SJCRH30 (cell line): ENCODE measurements at places on chromosomes 7 and 10. TPM values are rescaled to one million over a fixed set of nuclear protein-coding genes. Genes with fewer than 3 reads are reported as not detected.

DNA sequence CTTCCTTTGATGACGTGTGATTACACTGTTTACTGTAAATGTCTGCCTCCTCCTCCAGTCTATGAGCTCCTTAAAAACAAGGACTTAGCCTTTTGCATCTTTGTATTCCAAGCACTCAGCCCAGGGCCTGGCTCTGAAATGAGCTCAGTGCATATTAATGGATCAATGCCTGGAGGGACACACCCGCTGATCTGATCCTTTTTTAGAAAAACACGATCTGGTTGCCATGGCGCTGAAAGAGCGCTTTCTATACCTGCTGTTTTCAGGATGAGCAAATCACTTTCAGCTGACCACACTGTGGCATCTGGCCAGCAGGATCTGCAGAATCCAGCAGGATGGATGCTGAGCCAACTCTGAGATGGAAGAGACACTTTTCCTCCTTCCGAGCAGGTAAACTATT lies 37.8 kb upstream of the GARS1 start:
- DNase-seq, result peak; percentile 20

DNA sequence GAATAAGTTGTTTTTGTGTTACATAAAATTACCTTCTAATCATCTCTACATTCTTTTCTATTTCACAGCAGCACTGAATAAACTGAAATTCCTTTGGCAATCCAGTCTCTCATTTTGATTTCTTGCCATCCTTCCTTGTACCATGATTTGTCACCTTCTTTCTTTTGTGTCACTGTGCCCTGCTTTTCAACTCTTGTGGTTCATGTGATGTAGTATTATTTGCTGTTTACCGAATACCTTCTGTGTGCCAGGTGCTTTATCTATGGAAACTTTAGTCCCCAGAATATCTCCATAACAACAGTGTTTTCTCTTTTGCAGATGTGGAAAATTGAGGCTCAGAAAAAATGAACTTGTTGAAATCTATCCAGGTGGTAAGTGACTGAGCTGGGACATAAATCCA lies 220.3 kb downstream of the STK31 start:
- no peak for DNase-seq

- peak; percentile 12 for DNase-seq
Observed at GRCh38 chr10:15141136-15142054, 27.1 kb downstream of the NMT2 start.

- DNase-seq, result no peak
Observed at GRCh38 chr10:133421336-133422222, 2.8 kb downstream of the SPRN start.

DNA sequence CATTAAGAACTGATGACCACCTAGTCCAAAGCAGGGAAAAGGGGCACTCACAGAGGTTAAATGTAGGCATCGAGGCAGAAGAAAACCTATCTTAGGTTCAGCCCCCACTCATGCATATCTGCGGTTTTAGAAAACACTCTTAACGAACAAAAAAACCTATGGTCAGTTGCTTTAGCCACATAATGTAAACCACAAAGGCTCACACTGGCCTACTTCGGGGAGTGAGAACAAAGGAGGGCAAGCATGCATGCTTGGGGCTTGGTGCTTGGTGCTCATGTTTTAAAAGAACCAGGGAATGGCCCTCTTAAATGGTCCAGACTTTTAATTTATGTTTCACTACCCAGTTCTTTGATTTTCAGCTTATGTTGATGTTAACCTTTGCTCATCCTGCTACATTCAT lies 14.2 kb downstream of the INSYN2A start:
- DNase-seq, result no peak

- no peak for DNase-seq
Observed at GRCh38 chr7:6205971-6206660, 66.3 kb downstream of the CYTH3 start.

DNA sequence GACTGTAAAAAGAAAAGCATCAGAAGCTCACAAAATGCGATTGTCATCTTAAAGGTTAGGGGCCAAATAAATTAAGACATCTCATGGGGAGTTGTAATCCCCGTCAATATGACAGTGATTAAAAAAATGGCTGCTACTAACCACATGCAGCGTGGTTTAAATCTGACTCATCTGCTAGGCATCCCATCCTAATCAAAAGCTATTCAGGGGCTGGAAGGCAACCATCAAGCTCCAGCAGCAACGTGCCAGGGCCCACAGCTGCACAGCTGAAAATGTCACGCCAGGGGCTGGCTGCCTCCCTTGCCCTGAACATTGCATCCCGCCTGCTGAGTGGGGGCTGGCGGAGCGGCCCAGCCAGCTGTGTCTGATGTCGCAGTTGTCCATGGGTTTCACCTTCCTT lies 66.3 kb upstream of the FRMD4A start:
- DNase-seq, result peak; percentile 92

Gene SLF2
- 217 and 257 TPM in 2 replicates for total RNA-seq

GRCh38 chr7:74396993-74397392 lies 56.7 kb upstream of the GTF2IRD1 start:
- no peak for DNase-seq

Gene LDB3
- 0.53 and 0.59 TPM in 2 replicates for total RNA-seq

Gene FGFBP3
- 0.53 and 0.73 TPM in 2 replicates for total RNA-seq

- no peak for DNase-seq
Observed at GRCh38 chr7:155256761-155257481, 40.8 kb upstream of the INSIG1 start.

DNA sequence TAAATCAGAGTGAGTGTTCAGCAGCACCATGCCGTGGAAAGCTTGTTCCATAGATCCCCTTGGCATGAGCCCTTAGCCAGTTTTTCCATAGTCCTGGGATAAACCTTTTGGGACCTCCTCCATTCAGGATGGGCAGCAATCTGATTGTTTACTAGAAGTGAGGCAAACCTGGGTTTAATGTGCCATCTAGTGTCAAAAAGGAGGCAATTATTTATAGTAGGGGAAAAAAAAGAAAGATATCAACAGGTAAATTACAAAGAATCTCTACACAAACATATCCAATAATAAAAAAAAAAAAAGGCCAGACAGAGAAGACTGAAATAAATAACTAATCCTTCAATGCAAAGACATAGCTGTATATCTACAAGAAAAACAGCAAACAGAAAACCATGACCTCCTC lies 229.0 kb upstream of the STK17A start:
- DNase-seq, result no peak

Gene WNT8B
- not detected in 2 replicates for total RNA-seq

Gene TBXAS1
- 2.9 and 3.2 TPM in 2 replicates for total RNA-seq

DNA sequence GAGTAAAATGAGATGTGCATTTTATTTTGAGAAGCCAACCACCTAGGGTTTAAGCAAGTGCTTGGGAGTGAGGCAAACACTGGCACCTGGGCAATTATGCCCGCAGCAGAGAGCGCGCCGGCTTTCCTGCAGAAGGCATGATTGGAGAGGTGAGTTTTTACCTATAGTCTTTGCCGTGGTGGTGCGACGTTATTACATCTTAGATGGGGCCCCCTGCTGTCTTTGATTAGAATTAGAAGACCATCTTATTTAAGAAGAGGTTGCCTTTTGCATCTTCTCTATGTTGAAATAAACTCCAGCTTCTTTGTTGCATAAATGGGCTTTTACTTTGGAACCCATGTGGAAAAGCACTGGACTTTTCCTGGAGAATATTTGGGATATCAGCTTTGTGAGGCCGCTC lies 409.5 kb downstream of the GLRX3 start:
- DNase-seq, result no peak

Gene GDF2
- not detected in 2 replicates for total RNA-seq

DNA sequence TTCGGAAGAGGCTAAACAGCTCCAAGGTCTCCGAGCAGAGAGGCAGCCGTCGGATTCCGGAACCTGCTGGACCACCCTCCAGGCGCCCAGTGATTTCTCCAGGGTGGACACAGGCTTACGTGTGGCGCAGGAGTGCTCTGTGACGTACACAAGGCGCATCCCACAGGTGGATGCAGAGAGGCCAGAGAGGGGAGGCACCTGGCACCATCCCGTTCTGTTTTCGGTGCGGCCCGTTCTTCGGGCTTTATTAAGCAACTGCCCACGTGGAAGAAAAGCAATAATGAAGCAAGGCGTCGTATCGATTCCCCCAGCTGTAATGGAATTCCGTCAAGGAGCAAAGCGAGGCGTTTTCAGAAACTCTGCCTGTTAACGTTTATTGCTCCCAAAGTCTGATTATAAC lies 163.6 kb downstream of the PTPRN2 start:
- DNase-seq, result no peak

Gene DNTT
- total RNA-seq, result not detected in 2 replicates

DNA sequence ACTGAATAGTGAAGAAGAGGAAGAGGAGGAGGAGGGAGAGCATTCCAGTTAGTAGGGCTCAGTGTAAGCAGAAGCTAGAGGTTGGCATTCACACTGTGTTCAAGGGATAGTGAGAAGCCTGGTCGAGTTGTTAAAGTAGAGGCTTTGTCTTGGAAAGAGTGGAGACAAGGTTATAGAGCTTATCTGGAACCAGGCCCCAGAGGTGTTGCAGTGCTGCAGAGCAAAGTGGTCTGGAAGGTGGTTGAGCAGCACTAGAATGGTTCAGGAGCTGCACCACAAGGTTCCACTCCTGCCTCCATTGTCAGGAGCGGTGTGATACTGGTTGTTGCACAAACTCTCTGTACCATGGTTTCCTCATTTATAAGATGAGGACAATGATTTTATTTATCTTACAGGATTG lies 8.8 kb upstream of the PCGF5 start:
- no peak for DNase-seq

DNA sequence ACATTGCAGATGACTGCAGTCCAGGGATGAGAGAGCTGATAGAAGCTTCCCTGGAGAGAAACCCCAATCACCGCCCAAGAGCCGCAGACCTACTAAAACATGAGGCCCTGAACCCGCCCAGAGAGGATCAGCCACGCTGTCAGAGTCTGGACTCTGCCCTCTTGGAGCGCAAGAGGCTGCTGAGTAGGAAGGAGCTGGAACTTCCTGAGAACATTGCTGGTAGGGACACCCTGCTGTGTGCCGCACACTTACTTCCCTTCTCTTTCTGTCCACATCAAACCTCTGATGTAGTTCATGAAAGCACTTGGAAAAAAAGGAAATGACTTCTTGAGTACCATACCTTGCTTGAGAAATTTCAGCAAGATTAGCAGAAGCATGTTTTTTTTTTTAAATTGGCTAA lies 25.3 kb downstream of the MAP3K8 start:
- no peak for DNase-seq

DNA sequence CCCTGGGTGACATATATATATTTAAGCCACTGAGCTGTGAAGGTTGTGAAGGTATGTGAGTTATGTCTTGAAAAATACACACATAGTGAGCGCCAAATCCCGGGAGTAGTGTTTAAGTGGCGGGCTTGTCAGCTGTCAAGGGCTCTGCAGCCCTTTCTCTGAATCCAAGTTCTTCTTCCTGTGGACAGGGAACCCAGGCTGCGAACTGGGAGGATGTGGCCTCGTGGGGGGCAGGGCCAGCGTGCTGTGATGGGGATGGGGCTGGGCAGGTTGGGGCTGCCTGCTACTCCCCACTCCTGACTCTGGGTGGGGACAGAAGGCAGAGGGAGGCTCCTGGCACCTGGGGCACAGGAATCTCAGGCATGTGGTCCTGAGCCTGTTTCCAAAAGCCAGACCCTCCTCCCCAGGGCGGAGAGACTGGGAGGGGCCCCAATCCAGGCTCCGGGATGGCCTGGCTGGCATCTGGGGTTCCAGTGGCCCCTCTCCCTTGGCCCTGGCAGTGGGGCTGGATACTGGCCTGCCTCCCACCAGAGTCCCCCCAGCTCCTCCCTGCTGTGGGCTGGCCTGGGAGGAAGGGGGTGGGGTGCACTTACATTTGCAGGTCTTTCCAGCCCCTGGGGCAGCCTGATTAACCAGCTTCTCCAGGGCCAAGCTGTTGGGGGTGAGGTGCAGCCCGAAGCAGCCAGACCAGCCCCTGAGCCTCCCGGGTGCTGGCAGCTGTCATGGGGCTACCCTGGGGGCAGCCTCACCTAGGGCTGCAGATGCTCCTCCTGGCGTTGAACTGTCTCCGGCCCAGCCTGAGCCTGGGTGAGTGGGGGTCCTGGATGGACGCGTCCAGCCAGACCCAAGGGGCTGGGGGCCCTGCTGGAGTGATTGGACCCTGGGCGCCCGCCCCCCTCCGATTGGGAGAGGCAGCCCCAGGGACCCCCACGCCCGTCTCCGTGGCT lies at the start of gene UPK3B:
UPK3B (plus strand) TSS at position 622 of the 947 bp plus-strand sequence; CDS start at position 723, 101 bp downstream.
- peak; percentile 71 for DNase-seq

- DNase-seq, result peak; percentile 30
Observed at GRCh38 chr7:76023002-76023401, 24.8 kb downstream of the STYXL1 start.

Gene AKR1D1
- not detected in 2 replicates for total RNA-seq
